ENCODE measurements at places on chromosomes 2 and 18. TPM values are rescaled to one million over a fixed set of nuclear protein-coding genes. Genes with fewer than 3 reads are reported as not detected.
A peak's percentile ranks its signal among the peaks of the same experiment; 100 is the strongest.

GRCh38 chr2:133570542-133570941 lies 2.3 kb upstream of the NCKAP5 start:
- ATAC-seq = no peak

DNA sequence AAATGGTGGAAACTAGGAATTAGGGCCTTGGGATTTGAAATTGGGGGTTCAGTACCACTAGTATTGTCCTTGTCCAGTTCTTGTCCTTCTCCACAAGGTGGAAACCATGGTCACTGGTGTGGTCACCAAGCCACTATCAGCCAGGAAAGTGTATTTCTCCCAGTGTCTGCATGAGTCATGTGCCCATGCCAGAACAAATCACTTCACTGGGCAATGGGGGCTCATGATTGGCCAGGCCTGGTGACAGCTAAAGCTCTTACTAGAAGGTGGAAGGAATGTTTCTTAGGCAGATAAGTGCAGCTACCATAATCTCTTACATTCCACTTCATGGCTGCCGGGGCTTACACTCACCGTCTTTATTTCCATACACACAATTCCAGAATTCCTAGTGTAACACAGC lies 124.8 kb upstream of the TACR1 start:
- no peak for ATAC-seq

DNA sequence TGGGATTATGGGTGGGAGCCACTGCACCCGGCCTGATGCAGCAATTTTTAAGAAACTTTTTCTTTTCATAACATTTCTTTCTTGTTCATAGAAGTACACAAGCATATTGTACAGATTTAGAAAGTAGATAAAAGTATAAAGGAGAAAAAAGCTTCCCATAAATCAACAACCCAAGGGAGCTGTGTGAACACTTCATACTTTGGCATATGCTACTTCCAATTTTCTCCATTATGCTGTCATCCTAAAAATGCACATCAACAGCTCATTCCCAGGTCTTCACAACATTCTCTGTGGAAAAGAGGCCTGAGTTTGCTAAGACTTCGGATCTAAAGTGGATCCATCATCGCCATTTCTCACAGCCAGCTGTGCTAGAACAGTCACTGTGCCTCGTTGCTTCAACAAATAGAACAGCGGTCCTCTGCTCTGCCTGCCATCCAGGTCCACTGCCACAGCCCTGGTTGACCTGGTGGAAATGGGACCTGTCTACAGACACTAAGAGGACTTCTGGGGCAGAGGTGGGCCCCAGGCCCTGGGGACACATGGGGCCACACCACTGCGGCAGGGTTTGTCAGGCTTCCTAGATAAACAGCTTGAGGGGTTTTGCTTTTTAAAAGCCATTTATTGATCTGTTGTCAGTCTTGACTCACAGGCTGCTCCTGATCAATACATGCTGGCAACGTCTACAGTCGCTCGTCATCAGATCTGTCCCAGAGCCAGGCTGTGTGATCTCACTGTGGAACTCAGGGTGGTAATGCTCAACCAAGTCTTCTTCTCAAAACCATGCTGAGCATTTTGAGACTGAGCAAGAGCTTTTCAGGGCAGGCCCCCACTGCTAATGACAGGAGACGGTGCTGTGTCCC lies 72.7 kb upstream of the MGAT4A start:
- ATAC-seq = no peak

UGT1A8 gene
- total RNA-seq = not detected

GRCh38 chr2:235835810-235836209 lies 332.4 kb downstream of the GBX2 start:
- ATAC-seq = no peak

DNA sequence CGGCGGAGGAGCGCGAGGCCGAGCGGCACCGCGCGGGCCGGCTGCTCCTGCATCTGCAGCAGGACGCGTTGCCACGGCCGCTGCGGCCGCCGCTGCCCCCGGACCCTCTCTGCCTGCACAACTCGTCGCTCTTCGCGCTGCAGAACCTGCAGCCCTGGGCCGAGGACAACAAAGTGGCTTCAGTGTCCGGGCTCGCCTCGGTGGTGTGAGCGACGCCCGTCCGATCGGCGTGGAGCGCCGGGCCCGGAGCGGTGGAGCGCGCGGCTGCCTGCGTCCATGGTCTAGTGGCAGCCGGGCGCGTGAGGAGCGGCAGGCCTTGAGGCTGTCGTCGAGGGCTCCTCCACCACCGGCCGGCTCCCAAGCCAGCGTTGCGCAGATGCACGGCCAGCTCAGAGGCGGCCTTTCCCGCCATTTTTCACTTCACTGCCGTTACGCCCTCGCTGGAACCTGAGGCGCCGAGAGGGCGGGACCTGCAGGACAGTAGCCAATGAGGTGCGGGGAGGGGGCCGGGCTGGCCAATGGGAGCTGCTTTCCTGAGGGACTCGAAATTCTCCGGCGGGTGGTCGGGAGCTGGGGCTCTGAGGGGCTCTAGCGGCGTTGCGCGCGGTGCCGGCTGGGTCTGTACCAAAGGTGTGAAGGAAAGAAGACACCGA lies 1.9 kb downstream of the TLX2 start:
- ATAC-seq = peak; percentile 69

- no peak for ATAC-seq
These were observed 24.4 kb downstream of the CRYGD start for GRCh38 chr2:208099682-208100470.

DNA sequence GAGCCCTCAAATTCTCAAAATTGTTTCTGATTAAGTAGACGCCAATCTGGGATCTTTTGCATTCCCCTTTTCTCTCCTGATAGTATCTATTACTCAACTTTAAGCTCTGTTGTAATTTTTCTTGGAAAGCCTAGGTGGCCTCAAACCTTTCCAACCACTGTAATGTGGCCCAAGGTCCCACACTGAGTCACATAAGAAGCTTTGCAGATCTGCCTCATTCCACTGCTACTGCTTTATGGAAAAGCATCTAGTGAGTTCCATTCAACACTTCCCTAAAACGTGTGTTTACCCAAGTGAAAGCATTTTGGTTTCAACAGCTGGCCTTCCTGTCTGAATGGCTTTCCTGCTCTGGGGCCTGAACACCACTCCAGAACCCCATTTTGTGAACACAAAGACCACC lies 493.6 kb upstream of the SPHKAP start:
- no peak for ATAC-seq

DNA sequence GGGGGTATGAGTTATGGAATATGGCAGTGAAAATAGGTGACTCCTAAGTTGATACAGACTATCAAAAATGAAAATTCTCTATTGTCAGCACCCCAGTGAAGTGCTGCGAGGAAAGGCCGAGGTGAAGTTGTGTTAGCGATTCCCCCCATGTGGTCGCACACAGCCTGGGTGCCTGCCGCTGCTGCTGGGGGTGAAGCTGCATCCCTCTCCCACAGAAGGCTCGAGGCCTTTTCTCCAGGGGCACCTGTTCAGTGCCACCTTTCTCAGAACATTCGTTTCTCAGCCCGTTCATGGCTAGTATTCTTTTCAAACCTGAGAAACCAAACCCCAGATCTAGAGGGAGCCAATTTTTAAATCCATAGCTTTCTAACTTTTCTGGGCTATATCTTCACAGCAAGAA lies 23.8 kb downstream of the HK2 start:
- ATAC-seq = no peak

ELOA2 gene
- total RNA-seq = 0.13 TPM

- ATAC-seq = no peak
These were observed 84.9 kb upstream of the ZFP36L2 start for GRCh38 chr2:43311276-43311675.

PRKAG3 gene
- 1.7 TPM for total RNA-seq

DNA sequence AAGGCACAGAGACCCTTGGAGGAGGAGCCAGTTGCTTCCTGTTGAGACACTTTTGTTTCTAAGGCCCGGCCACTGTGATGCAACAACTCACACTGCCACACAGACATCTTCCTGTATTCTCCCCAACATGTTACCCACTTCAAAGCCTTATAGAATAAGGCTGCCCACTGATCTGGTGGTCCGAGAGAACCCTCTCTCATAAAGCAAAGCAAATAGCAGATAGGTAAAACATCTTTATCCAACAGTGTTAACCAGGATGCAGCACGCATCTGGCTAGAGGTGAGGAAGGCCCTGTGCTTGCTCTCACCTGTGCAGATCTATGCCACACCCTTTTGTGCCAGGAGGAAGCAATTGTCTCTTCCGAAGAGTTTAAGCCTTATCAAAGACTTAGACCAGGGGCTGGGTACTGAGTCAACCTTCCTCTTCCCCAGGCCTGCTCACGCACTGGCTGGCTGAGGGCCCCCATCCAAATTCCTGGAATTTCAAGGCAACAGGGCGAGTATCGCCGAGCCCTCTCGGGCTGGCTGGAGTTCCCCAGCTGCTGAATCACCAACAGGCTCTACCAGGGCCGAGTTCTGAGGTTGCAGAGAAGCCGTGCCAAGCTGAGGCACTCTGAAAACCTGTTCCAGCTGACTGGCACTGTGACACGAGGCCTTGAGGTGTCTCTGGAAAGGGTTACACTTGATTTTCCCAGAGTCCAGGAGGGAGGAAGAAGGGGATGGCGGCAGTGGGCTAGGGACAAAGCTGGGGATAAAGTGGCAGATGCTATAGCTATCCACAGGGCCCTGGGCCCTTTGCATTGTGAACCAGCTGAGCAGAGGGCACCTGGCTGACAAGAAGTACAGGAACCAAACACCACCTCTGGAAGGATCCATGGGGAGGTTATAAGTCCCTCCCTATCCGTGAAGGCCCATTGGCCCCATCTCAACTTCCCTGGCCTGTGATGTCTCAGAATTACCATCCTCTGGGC lies 29.3 kb downstream of the TGFA start:
- ATAC-seq = peak; percentile 61

- ATAC-seq = no peak
These were observed 25.8 kb upstream of the PLB1 start for GRCh38 chr2:28469947-28470535.

DNA sequence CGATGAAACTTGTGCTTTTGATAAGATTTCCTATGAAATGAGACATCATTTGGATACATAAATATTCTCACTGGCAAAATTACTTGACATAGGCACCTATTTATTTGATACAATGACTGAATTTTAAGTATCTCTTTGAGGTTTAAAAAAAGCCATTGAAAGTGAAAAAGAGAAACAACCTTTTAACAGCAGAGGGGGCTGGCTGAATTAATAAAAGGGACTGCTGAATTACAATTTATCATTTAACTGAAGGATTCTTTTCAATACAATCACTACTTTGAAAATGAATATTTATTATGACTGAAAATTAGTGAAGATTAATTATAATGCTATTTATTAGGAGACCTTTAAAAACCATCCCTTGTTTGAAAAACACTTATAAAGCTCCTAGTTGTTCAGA lies 335.3 kb downstream of the DLGAP1 start:
- ATAC-seq = no peak

GRCh38 chr2:18549083-18549482 lies 11.4 kb downstream of the RDH14 start:
- ATAC-seq = no peak

MAL gene
- total RNA-seq = 21.0 TPM

DNA sequence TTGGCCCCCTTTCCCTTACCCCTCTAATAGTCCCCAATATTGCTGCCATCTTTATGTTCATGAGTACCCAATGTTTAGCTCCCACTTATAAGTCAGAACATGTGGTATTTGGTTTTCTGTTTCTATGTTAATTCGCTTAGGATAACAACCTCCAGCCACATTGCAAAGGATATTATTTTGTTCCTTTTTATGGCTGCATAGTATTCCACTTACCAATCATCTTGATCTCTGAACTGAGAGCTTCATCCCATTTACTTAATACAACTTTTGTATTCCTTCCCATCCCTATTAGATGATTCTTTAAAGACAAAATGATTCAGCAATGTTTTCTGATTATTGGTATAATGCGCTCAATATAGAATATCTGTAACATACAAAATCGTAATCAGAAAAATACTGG lies 36.7 kb downstream of the ARL5A start:
- no peak for ATAC-seq

FHOD3 gene
- total RNA-seq = 32.3 TPM

- ATAC-seq = no peak
These were observed 97.2 kb downstream of the PIK3C3 start for GRCh38 chr18:42052122-42052708.

DNA sequence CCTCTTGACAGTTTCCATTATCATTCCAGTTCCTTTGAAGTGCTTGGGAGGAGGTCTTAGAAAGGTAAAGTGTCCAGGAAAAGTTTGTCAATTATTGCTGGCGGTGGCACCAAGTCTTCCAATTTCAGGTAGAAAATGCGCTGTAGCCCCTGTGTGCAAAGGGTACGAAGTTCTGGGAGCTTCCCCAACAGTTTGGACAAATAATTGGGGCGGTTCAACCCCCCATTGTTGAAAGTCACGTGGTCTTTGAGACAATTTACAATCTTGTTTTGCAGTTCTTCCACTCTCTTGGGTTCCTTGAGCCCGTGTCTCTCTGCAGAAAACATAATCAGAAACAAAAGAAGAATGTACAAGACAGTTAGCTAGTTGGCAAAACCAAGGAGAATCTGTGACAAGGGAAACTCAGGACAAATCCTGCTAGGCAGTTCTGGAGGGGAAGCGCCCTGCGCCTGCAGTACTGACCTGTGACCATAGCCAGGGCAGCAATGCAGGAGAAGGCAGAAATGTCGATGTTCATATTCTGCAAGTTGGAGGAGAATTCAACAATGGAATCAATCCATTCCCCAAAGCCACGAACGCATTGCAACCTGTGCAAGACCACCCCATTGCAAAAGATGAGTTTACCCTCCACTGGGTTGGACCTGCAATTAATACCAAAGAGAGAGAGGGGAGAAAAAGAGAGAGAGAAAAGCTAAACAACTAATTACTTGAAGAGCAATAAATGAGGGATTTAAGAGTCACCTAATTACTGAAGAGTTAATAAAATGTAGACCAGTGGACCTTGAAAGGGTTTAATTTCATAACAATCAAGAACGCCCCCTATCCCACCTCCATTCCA lies 6.6 kb downstream of the NR4A2 start:
- ATAC-seq = no peak

OST4 gene
- 388 TPM for total RNA-seq

ANKRD36C gene
- 8.7 TPM for total RNA-seq

DNA sequence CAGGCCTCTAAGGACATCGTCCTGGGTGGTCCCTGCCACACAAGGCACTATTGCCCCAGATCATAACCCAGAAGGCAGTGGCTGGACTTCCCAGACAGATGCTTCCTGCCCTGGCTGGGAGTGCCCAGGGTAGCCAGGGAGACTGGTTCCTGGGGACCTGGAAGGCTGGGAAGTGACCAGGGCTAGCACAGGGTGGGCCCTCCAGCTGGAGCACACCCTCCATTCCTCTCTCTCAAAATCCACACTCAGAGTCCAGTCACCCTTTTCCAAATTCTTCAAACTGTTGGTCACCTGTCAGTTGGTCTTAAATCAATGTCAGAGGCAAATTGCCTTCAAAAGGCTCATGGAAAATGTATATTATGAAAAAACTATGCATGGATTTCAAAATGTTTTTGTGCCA lies 11.6 kb upstream of the TUBB6 start:
- ATAC-seq = no peak

ANO7 gene
- 0.73 TPM for total RNA-seq

DNA sequence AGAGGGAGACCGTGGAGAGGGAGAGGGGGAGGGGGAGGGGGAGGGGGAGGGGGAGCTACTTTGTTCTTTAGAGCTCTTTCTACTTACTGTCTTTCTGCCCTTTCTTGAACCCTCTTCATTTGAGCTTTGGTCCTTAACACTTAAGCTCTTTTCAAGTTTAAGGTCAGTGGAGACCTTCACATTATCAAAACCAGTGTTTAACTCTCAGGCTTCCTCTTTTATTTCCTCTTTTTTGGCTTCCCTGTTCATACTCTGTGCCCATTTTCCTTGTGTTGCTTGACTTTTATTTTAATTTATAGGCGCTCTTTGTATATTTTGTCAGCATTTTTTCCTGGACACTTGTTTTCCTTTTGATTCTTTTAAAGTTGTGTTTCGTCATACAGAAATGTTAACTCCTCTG lies 37.1 kb downstream of the ACSL3 start:
- no peak for ATAC-seq

ZDBF2 gene
- 44.6 TPM for total RNA-seq

GRCh38 chr2:102424754-102425153 lies 1.8 kb downstream of the IL18RAP start:
- ATAC-seq = no peak

MTCL1 gene
- 10.4 TPM for total RNA-seq
